ENCODE measurements at places on chromosomes 5 and 9.

- DNase-seq, result no peak
These were observed 107.0 kb downstream of the TRIO start for GRCh38 chr5:14250084-14250695.

- peak; percentile 13 for DNase-seq
These were observed 229.1 kb downstream of the ESM1 start for GRCh38 chr5:54756301-54756700.

DNA sequence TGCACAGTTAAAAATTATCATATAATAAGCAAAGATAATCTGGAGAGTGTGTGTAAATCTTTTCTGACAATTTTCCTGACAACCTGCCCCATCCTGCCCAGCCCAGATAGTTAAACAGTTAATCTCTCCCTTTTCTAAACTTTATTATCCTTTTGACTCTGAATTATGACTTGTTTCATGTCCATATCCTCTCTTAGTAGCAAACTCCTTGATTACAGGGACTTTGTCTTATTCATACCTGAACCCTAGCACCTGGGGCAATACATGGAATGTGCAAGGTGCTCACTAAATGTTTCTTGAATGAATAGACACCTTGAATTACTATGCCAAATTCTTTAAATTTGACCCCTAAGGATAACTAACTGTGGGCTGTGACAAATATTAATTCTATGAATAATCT lies 186.7 kb downstream of the FAM170A start:
- no peak for DNase-seq

- peak; percentile 57 for DNase-seq
These were observed 3.1 kb upstream of the GNPDA1 start for GRCh38 chr5:142015781-142016533.

- no peak for DNase-seq
These were observed 179.5 kb downstream of the ZNF608 start for GRCh38 chr5:124566875-124567450.

DNA sequence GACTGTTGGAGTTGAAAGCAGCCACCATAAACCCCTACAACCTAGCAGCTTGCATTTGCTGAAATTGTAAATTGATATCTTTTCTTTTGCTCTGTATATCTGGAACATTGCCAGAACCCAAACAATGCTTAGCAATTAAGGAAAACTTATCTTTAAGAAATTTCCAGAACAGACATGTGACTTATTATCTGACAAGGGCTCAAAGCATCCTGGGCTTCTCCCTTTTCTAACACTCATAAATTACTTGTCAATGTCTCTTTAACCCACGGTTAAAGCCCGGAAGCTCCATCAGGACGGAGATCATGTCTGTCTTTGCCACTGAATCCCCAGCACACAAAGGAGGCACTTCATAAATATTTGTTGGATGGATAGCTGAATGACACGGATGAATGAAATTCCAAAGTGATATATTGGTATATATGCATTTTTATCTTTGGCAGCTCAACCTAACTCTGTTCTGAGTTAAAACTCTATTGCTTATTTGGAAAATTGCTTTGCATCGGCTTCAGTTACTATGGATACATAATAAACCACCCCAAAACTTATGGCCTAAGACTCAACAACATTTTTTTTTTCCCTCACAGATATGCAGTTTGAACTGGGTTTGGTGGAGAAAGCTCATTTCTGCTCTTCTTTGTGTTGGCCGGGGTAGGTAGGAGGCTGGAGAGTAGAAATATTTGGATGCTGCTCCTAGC lies 103.1 kb upstream of the CLINT1 start:
- no peak for DNase-seq

DNA sequence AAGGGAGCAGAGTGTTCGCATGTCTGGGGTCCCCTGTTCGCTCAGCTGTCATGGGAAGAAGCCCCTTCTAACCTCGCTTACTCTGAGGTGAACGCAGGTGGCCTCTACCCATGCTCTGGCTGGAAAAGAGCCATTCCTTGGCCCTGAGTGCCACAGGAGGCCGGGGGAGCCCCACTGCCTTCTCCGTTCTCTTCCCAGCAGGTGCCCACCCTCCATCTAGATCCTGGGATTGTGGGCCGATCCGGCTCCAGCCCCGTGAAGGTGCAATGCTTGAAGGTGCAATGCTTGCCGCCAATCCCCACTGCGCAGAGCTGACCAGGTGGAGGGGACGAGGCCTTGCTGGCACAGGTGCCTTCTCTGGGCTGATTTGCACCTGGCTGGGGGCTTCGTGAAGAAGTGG lies 95.4 kb downstream of the MRPL36 start:
- no peak for DNase-seq

DNA sequence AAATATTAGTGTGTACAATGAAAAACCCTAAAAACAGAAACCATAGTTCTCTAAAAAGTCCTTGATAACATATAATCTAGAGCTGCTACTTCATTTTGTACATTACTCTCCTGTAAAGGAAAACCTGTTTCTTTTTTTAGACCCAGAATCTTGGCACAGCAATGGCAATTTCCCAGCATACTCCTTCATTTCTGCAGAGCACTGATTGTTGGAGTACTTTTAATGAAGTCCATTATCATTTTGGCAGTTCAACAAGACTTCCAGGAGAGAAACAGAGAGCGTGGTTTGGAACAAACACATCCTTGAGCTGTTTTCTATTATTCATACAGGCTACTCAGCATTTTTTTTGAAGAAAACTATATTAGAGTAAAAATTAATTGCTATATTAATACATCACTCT lies 22.7 kb upstream of the MROH2B start:
- no peak for DNase-seq

GRCh38 chr5:8508231-8508630 lies 639.3 kb downstream of the MTRR start:
- DNase-seq, result no peak

- DNase-seq, result no peak
These were observed 15.6 kb downstream of the FKBP15 start for GRCh38 chr9:113205432-113205831.

GRCh38 chr5:127834554-127834953 lies 131.4 kb downstream of the CCDC192 start:
- DNase-seq, result no peak

DNA sequence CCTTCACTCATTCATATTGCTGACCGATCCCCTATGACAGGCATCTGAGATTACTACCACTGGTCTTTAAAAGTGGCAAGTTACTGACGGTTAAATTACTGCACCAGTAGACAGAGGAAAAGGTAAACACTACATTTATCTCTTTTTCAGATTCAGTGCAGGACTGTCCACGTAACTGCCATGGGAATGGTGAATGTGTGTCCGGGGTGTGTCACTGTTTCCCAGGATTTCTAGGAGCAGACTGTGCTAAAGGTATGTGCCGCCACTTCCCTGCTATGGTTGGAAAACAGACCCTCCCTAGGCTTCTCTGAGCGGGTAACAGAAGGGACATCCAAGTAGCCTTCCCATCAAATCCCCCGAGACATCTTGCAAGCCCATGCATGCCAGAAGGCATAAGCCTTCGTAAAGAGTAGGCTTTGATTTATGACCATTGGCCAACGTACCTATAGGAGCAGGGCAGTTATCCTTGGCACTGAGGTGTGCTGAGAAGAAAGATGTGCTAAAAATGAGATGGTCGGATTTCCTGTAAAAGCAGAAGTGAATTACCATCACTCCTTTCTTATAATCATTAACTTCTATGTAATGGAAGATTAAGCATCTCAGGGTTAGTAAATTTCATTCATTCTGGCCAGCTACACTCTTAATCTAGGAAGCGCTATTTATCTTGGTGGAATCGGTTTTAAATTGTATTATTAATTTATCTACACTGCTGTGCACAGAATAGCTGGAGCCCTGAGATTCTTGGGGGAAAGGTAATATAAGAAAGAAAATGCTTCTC lies 193.4 kb upstream of the WWC1 start:
- DNase-seq, result no peak

GRCh38 chr5:80372780-80373179 lies 35.1 kb upstream of the ZFYVE16 start:
- DNase-seq, result no peak

- DNase-seq, result no peak
These were observed 272.2 kb downstream of the ANXA1 start for GRCh38 chr9:73423891-73424290.
